Activated T-cell treated with anti-CD3 and anti-CD28 coated beads for 1 hour (primary cell): ENCODE measurements at places on chromosomes 4 and X.

- DNase-seq, result no peak
Measured at GRCh38 chr4:156227321-156227720, 273.7 kb upstream of the CTSO start.

GRCh38 chr4:154332681-154333421 lies 158.7 kb downstream of the DCHS2 start:
- DNase-seq, result peak; percentile 22

- peak; percentile 78 for DNase-seq
Measured at GRCh38 chrX:74550295-74550802, 64.1 kb downstream of the RLIM start.

DNA sequence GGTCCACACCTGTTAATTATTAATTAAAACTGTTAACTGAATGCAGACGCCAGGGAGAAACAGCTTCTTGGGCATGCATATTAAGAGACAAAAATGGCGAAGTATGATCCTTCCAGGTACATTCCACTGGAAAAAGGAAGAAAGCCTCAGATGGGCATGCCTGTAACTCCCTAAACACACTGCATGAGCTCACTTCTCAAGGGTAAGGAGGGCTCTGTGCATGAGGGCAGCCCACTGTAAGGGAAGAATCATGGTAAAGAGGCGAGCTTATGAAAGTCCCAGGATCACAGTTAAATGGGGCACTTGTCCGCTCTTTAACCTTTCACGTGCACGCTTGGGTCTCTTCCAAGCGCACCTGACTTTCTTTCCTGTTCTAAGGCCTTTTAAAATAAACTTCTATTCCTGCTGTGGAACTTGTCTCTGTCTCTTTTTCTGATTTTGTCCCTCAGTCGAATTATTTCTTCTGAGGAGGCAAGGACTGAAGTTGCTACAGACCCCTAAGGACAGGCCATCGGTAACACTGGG lies 321.7 kb downstream of the PPP1R2C start:
- DNase-seq, result no peak

DNA sequence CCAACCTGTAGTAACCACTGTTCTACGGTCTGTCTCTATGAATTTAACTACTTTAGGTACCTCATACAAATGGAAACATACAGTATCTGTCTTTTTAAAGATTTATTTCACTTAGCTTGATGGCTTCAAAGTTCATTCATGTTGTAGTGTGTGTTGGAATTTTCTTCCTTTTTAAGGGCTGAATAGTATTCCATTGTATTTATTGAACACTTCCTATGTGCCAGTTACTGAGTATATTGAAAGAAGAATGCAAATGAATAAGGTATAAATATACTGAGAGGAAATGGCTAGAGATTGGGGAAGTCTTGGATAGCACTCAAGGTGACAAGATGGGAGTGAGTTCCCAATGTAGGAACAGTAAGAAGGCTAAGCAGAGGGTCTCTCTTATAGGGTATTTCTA lies 17.3 kb downstream of the TBC1D19 start:
- DNase-seq, result no peak

DNA sequence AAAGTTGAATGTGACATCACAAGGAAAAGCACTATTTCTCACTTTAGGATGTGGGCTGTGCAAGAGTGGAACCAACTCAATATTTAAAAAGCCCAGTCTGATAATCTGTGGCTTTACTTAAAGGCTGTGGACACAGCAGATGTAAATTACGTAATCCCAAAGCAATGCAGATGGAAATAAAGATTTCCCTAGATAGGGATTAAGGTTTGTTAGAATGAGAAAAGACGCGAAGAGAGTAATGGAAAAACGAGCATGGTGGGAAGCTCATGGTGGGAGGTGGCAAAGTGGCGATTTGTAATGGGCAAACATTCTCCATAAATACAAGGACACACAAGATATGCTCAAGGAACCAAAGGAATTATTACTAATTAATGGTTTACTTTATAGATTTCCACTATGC lies 985.5 kb downstream of the FSTL5 start:
- DNase-seq, result no peak

DNA sequence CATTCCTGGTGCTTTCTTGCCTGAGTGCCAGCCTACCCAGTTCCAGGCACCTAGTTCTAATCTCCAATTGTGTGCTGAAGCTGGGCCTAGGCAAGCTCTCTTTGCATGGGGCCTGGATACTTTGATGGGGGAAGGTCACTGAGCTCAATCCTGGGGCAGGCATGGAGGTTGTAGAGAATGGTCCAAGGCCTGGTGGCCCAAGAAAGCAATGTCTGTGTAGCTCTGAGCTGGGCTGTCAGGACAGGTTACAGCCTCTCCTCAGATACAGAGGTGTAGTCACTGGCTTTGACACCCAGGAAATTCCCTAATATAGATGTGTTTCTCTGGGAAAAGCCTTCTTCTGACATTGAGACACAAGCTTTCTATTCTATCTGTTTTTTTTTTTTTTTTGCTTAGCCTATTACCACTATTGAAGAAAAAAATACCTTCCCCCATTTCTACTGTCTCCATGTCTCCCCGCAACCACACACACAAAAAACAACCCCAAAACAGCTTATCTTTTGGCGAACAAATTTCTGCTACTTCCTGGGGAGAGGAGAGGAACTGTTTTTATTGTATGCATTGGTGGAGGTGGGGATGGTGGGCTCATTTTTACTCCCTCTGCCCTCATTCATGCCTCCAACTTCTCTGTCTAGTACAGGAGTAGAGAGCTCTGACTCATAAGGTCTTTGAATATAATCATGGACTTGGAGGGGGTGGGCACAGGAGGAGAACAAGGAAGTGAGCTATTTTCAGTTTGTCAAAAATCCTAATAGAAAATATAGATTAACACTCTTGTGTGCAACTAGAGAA lies 66.7 kb upstream of the DHX15 start:
- no peak for DNase-seq

GRCh38 chr4:74364652-74365491 lies at the start of gene EREG:
Gene EREG, plus strand, starts transcription at chr4:74365145. Its CDS starts 164 bp downstream, at chr4:74365309.
- no peak for DNase-seq
